ENCODE measurements at places on chromosomes 4 and X.

GRCh38 chr4:75179510-75179909 is 246.6 kb downstream of the PARM1 start:
- DNase-seq = no peak

DNA sequence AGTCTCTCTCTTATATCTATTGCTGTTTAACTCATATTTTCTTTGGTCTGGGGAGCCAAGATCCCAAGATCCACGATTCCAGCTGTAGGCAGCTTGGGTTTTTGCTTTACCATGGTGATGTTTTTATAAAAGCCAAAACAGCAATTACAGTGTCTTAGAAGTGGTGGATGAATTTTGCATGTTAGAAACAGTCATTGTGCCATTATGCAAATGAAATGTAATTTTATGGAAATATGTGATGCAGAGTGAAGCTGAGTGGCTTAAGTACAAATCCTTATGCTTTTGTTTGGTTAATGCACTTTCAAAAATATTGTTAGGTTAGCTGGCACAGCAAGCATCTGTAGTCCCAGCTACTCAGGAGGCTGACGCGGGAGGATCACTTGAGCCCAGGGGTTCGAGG is 32.8 kb upstream of the PTTG2 start:
- DNase-seq = no peak

DNA sequence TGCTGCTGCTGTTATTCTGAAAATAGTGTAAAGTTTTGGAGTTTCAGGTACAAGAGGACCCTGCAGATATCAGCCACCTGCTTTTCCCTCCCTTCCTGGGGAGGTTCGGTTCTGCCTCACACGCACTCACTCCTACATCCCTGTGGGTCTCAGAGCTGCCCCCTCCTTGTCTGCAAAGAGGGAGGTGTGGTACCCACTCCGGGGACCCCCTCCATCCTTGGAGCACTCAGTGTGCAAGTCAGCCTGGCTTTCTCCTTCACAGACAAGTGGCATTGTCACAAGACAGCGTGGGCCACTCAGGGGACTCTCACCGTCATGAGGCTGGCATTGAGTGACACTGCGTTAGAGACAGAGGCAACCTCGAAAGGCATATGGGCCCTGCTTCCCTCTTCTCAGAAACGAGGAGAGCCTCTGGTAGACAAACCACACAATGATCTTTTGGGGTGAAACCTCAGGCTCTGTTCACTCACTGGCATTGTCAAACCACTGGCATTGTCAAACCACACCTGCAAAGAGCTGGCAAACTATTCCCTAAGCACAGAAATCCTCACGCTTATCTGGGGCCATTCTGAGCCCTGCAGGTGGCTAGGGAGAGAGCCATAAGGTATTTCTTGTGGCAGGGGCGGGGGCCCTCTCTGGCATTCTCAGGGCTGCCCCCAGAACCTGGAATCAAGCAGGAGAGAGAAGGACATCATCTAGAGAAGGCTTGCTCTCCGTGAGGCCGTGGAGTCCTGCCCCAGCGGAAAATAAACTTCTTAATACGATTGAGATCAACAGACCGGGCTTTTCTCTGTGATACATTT is 285.0 kb downstream of the SHOX start:
- DNase-seq = no peak

DNA sequence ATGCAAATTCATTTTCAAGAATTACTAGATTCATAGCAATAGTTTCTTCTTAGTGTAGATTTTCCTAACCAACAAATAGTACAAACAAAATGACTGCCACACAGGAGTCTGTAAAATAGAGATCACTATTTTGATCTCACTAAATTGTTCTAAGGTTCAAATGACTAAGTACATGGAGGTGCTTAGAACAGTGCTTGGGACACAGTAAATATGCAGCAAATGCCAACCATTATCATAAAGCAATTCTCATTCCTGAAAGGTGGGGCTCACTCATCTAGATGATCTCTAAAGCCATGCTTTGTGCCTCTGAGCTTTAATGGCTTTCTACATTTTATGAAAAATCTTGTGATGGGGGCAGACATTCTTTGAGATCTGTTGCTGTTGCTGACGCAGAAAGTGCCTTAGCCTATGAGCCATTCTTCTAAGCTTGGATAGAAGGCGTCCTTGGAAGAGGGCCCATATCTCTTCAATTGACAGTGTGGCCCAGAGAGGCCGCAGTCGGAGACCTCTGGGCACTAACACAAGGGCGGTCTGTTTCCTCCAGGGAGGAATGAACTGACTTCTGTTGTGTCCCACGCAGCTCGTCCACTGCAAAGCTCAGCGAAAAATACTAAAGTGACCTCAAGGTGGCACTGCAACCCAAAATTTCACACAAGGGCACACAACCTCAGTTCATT is 23.5 kb downstream of the TLR10 start:
- DNase-seq = peak; percentile 2

DNA sequence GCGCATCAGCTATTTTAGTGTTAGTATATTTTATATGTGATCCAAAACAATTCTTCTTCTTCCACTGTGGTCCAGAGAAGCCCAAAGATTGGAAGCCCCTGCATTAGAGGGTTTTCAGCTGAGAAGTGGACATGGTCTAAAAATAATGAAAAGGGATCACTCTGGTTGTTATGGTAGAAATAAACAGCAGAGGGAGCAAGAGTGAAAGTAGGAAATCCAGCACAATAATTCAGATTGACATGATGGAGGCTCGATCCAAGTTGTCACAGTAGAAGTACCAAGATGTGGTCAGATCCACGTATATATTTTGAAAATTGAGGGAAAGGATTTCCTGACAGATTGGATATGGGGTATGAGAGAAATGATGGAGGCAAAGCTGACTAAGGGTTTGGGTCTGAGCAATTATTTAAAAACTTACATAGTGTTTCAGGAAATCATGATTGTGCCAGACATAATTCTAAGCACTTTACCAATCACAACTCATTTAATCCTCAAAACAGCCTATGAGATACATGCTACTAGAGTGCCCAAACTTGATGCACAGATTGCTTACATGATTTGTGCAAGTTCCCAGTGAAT is 17.0 kb upstream of the TMEM144 start:
- DNase-seq = no peak

DNA sequence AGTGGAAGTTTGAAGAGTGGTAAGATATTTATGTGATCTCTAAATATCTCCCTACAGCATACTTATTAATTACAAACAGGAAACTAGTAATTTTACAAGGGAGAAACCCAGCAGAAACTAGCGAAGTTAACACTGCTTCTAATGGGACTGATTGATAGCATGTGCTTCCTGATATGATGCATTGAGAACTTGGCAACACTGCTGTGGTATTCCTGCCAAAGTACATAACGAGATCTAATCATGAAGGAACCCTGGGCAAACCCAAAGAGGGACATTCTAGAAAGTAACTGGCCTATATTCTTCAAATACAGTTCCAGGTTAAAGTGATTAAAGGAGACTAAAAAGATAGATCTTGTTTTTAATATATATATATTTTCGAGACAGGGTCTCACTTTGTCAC is 4.6 kb upstream of the GPR34 start:
- no peak for DNase-seq

DNA sequence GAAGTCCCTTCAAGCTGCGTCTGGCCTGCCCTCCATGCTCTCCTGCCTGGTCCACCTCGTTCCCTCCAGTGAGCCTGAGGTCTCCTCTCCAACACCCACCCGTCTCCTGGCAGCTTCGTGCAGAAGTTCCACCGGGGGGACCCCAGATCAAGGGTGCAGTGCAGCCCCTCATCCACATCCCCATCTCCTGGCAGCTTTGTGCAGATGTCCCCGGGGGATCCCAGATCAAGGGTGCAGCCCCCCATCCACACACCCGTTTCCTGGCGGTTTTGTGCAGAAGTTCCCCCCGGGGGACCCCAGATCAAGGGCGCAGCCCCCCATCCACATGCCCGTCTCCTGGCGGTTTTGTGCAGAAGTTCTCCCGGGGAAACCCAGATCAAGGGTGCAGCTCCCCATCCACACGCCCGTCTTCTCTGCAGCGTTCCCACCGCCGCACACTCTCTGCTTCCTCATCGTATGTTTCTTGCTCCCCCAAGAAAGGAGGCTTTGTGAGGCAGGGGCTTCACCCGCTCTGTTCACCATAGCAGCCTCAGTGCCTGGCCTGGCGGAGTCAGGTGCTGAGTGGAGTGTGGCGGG is 35.7 kb downstream of the PIGG start:
- no peak for DNase-seq

DNA sequence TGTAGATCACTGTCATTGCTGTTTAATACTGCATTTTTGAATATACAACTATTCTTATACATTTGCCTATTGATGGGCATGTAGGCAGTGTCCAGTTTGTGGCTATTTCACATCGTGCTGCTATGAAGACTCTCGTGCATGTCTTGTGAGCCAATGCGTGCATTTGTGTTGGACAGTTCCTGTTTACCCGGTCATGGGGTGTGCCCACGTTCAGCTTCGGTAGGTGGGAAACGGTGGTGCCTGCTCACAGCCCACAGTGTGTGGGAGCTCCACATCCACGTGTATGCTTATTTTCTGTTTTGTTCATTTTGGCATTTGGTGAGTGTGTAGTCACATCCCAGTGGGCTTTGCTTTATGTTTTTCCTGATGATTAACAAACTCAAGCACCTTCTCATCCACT is 19.7 kb upstream of the RNF212 start:
- DNase-seq = no peak

GRCh38 chr4:40990899-40991265 is 223.5 kb downstream of the APBB2 start:
- no peak for DNase-seq

DNA sequence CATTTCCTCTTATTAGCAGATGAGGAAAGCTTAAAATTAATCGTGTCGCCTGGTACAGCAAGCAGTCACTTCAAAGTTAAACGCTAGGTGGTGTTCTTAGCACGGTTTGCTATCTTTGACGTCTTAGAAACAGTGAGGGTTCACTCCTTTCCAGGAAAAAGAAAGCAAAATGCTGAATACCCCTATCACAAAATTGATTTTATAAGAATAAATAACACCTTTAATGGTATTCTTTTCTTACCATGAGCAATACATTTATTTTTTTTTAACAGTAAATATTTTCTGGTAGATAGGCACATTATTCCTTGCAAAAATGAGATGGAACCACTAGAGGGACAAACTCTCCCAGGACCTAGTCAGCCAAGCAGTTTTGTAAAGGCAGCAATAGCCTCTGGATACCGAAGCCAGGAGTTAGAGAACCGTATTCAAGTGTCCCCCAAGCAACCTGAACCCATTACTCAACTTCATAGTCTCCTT is 153.9 kb downstream of the KDR start:
- DNase-seq = no peak

- no peak for DNase-seq
Observed at GRCh38 chr4:177246641-177247584, 62.8 kb upstream of the NEIL3 start.

- DNase-seq = no peak
Observed at GRCh38 chrX:111041018-111041462, 55.0 kb upstream of the PAK3 start.

- DNase-seq = no peak
Observed at GRCh38 chr4:90293320-90293719, 166.1 kb downstream of the CCSER1 start.

- DNase-seq = no peak
Observed at GRCh38 chr4:10078481-10079233, 37.9 kb downstream of the WDR1 start.

GRCh38 chrX:137431693-137432488 is 134.0 kb upstream of the ZIC3 start:
- no peak for DNase-seq

DNA sequence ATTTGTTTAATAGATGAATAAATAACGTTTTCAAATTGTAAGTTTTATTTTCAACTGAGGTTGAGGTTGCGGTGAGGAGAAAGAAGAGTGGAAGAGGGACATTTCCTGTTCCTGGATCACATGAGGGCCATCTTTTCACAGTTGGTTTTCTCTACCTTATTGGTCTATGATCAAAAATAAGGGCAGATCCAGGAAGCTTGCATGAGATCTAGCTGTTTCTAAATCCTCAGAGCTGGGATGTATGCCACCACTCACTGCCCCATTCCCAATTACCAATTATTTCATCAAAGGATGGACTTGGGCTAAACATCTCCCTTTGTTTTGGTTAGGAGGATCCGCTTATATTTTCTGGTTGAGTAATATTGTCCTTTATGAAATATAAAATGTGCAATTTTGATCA is 104.8 kb upstream of the TLL1 start:
- DNase-seq = no peak

- no peak for DNase-seq
Observed at GRCh38 chrX:38552721-38553120, 8.6 kb upstream of the TSPAN7 start.

GRCh38 chr4:15653864-15654592 is 1.1 kb downstream of the FBXL5 start:
- no peak for DNase-seq

DNA sequence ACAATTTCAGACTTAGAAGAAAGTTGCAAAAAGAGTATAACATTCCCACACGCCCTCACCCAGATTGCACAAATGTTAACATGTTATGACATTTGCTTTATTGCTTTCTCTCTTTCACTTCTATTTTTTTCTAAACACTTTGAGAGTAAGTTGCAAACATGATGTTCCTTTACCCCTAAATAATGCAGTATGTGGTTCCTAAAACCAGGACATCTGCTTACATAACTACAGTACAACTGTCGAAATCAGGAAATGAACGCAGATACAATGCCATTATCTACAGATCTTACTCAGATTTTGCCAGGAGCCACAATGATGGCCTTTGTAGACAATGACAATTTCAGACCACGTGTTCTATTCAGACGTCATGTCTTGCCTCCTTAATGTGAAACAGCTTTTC is 22.4 kb downstream of the SH3TC1 start:
- DNase-seq = no peak

DNA sequence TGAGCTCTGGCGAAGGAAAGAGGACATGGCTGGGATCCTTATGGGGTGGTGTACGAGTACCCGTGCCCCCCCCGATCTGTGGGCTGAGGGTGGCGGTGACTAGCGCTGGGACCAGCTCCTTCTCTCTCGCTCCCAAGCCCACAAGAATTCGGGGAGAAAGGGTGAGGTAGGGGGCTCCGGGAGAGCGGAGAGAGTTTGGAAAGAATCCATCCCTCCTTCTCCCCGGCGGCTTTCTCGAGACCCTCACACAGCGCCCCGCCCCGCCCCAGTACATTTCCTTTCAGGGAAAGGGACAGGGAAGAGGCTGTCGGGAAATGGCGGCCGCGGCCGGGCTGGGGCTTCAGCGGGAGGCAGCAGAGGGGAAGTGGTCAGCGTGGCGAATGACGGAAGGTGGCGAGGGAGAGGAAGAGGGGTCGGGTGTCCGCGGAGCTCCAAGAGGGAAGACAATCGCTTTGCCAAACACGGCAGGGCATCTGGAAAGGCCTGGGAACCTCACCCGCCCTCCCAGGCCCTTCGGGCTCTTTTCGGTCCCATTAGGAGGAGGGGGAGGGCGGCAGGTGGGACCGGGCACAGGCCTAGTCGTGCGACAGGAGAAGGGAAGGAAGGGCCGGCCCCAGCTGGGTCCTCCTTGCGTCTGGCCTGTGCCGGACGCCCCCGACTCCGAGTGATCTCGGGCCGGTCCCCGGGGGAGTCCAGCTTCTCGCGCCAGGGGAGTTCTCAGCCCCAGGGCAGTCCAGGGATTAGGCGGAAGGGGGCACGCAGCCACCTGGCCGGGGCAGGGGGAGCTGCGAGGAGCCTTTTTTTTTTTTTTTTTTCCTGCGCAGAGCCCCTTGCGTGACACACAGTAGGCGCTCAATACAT is 10.2 kb downstream of the HNRNPH2 start:
- peak; percentile 3 for DNase-seq

Measured in stimulated activated CD8-positive, alpha-beta memory T cell treated with anti-CD3 and anti-CD28 coated beads, Interleukin-12 subunit alpha, Interleukin-12 subunit beta, amount 100 ng/mL, for 4 hours (primary cell).